ENCODE measurements at places on chromosomes 16 and 17.

GRCh38 chr16:69384974-69385373 lies 833 bp downstream of the TERF2 start:
- no peak for DNase-seq

DNA sequence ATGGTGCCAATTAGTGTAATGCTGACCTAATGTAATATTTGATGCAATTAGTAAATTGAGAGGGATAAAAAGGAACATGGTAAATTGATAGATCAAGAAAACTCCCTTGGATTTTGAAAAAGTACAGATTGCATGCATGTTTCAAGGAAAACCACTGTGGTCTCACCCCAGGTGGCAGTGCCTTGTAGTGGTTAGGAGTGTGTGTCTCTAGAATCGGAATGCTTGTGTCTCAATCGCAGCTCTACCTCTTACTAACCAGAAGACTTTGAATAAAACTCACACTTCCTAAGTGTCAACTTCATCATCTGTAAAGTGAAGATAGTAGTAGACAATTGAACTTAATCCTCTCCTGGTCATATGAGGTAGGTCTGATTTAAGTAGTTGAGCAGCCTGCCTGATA lies 128.9 kb upstream of the GOT2 start:
- DNase-seq: no peak

DNA sequence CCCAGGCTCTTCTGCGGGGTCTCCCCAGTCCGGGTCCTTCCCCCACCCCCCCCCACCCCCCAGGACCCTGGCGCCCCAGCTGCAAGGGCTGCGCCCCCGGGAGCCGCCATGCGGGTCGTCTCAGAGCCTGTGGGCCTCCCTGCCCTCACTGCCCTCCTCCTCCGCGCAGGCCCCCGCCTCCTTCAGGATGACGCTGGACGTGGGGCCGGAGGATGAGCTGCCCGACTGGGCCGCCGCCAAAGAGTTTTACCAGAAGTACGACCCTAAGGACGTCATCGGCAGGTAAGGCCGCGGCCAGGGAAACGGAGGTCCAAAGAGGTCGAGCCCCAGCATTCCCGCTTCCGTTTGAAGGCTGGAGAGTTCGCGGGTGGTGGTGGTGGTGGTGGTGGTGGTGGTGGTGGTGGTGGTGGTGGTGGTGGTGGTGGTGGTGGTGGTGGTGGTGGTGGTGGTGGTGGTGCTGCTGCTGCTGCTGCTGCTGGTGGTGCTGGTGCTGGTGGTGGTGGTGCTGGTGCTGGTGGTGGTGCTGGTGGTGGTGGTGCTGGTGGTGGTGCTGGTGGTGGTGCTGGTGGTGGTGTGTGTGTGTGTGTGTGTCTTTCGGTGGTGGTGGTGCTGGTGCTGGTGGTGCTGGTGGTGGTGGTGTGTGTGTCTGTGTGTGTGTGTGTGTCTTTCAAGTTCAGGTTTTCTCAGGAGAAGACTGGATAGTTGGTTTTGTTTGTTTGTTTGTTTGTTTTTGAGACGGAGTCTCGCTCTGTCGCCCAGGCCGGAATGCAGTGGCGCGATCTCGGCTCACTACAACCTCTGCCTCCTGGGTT lies 615 bp downstream of the PHKG2 start:
- DNase-seq: no peak

- DNase-seq: no peak
Measured at GRCh38 chr17:9200699-9201359, 179.5 kb downstream of the NTN1 start.

- DNase-seq: no peak
Measured at GRCh38 chr17:47895347-47895855, 635 bp upstream of the SP2 start.

DNA sequence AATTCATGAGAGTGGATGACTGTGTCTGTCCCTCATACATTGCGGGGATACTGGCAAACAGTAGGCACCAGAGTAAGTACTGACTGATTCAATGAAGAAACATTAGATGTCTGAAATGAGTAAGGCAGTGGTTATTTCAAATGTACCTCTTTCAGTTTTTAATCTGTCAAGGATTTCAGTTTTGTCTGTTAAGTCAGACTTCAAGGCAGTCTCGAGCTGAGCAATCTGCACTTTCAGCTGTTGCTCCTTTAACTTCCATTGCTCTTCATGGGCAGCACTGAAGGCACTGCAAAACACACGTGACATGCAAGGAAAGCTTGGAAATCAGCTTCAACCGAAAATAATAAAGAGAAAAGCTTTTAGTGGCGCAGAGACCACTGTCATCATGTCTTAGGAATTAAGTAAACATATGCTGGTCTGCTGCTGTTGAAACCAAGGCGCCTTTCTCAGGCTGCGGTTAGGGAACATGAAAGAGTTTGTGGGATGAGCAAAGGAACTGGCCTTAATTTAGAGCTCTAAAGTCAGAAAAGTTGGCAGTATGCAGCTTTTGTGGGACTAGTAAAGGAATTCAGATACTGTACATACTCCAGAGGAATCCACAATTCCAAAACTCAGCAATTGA lies 38.8 kb downstream of the RPGRIP1L start:
- DNase-seq: no peak

- DNase-seq: no peak
Measured at GRCh38 chr17:27808628-27809027, 8.3 kb upstream of the NOS2 start.

- DNase-seq: no peak
Measured at GRCh38 chr17:30858556-30859250, 26.9 kb downstream of the ATAD5 start.

GRCh38 chr17:36808180-36808661 lies 129.1 kb upstream of the LHX1 start:
- no peak for DNase-seq

DNA sequence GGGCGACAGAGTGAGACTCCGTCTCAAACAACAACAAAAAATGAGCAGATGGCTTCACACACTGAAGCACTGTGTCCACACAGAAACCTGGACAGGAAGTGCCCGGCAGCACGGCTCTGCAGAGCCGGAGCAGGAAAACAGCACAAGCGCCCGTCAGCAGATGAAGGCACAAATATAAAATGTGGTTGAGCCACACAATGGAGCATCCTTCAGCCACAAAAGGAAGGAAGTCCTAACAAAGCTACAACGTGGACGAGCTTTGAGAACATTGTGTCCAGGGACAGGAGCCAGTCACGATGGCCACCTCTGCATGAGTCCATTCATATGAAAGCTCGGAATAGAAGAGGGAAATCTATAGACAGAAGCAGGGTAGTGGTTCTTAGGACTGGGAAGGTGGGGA lies 15.7 kb downstream of the RHBDF2 start:
- DNase-seq: no peak

GRCh38 chr17:5121186-5121841 lies 5.5 kb downstream of the USP6 start:
- DNase-seq: no peak

All from stimulated activated CD8-positive, alpha-beta memory T cell treated with anti-CD3 and anti-CD28 coated beads, Interleukin-4, amount 100 ng/mL, for 1 hour (primary cell).